ENCODE measurements at places on chromosomes 1 and 21.

GRCh38 chr1:50300297-50300696 is 122.9 kb downstream of the DMRTA2 start:
- DNase-seq: no peak

DNA sequence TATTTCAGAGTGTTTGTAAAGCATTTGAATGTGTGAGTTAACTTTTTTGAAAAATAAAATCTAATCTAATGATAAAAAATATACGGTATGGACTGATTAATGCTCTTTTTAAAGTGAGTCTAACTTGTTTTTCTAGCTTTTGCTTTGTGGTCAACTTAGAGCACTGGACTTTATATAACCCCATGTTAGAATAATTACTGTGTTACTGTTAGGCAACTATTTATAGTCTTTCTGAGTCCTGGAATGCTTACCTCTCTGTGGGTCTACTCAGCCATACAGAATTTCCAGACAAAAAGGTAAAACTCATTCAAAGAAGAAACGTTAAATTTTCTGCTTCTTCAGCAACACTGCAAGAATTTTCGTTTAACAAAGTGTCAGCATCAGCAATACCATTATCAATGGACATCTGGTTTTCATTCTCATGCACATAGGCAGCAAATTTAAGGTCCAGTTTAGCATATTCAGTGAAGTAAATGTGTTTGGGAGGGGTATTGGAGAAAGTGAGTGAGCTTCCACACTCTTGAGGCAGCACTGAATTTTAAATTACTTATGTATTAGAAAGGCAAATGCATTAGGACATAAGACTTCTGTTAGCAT is 664.7 kb upstream of the NEGR1 start:
- DNase-seq: no peak

- DNase-seq: no peak
Observed at GRCh38 chr1:43279666-43280065, 5.7 kb downstream of the C1orf210 start.

GRCh38 chr1:101219924-101220870 is 16.6 kb upstream of the S1PR1 start:
- DNase-seq: no peak

DNA sequence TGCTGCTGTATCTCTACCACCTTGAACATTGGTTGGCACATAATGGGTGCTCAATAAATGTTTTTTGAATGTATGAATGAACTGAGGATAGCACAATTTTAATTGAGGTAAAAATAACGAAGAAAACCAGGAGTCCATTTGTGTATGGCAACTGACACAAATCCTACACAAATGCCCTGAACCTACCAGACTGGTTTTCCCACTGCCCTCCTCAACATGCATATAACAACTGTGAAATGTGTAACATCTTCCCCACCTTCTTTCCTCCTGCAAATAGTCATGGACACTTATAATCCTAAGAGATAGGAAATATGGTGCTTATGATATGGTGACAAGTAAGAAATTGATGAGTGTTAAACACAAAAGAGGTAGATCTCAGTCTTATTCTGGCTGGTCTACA is 9.9 kb upstream of the LMO4 start:
- DNase-seq: no peak
